ENCODE measurements at places on chromosomes 2 and 18. TPM values are rescaled to one million over a fixed set of nuclear protein-coding genes. Genes with fewer than 3 reads are reported as not detected.

CCDC74B gene
- 0.38 TPM for total RNA-seq

CIB4 gene
- total RNA-seq: not detected

SERPINB11 gene
- 1.6 TPM for total RNA-seq

SERPINB4 gene
- total RNA-seq: 15.7 TPM

FMNL2 gene
- total RNA-seq: 24.7 TPM

NOL4 gene
- total RNA-seq: not detected

IL36G gene
- total RNA-seq: not detected

EML4 gene
- total RNA-seq: 31.9 TPM

METAP1D gene
- total RNA-seq: 2.2 TPM
